ENCODE measurements at places on chromosomes 12 and 14. TPM values are rescaled to one million over a fixed set of nuclear protein-coding genes. Genes with fewer than 3 reads are reported as not detected.

CYP46A1 gene
- 0.59 TPM for total RNA-seq

METTL17 gene
- 50.3 TPM for total RNA-seq

KRT80 gene
- total RNA-seq, result 0.59 TPM

MORN3 gene
- total RNA-seq, result 1.4 TPM

TMED10 gene
- 306 TPM for total RNA-seq

AQP2 gene
- not detected for total RNA-seq

- H3K27me3 ChIP-seq, result peaks cover 12% of the 10 kb centered on the region
- peak overlapping the region; percentile 46 for H3K27ac ChIP-seq
- peak; percentile 98 for DNase-seq
- peaks cover 24% of the 10 kb centered on the region for H3K4me1 ChIP-seq
- no peaks in the 10 kb centered on the region for H3K36me3 ChIP-seq
- no peak overlapping the region for H3K4me3 ChIP-seq
These were observed 26.3 kb upstream of the BCDIN3D start for GRCh38 chr12:49868952-49869815.

DNA sequence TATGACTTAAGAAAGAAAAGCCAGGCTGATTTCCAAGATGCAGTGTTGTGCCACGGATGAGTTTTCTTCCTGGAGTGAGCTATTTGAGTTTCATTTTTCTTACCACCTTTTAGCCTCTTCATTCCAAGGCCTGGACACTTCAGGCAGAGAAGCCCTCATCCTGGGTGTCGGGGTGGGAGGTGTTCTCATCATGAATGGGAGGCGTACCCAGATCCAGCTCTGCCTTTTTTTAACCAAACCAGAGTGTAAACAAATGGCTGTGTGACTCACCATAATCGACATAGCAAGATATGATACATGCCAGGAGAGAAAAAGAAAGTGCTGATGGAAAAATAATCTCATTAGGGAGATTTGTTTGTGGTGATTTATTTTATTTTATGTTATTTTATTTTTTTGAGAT lies 79.9 kb downstream of the ARF6 start:
- DNase-seq, result peak; percentile 56
- peak overlapping the region; percentile 66 for H3K27ac ChIP-seq
- peak overlapping the region; percentile 6 for H3K4me3 ChIP-seq
- H3K4me1 ChIP-seq, result peaks cover 64% of the 10 kb centered on the region
- H3K27me3 ChIP-seq, result no peaks in the 10 kb centered on the region
- no peaks in the 10 kb centered on the region for H3K36me3 ChIP-seq

- H3K27me3 ChIP-seq, result no peaks in the 10 kb centered on the region
- H3K36me3 ChIP-seq, result no peaks in the 10 kb centered on the region
- H3K4me1 ChIP-seq, result peaks cover 20% of the 10 kb centered on the region
- no peak for DNase-seq
- peak overlapping the region; percentile 50 for H3K27ac ChIP-seq
These were observed 51.4 kb downstream of the DAD1 start for GRCh38 chr14:22537436-22538310.

DNA sequence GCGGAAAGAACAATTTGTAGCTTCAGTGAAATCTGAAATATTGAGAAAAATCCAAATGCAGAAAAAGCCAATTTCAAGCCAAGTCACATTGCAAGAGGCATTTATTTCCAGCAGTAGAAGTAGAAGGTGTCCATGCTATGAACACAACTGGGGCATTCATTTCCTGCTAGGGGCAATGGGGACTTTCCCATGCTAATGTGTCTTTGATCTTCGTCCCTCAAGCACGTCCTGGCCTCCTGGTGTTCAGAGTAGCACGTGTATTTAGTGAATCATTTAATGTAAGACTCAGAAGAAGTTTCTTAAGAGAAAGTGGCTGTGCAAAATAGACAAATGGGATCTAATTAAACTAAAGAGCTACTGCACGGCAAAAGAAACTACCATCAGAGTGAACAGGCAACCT lies 267.9 kb downstream of the TMEM132C start:
- no peaks in the 10 kb centered on the region for H3K27me3 ChIP-seq
- no peak overlapping the region for H3K4me3 ChIP-seq
- H3K36me3 ChIP-seq, result no peaks in the 10 kb centered on the region
- H3K27ac ChIP-seq, result no peak overlapping the region
- no peak for DNase-seq

Data from osteoblast (primary cell).